ENCODE measurements at places on chromosomes 7 and 10.

DNA sequence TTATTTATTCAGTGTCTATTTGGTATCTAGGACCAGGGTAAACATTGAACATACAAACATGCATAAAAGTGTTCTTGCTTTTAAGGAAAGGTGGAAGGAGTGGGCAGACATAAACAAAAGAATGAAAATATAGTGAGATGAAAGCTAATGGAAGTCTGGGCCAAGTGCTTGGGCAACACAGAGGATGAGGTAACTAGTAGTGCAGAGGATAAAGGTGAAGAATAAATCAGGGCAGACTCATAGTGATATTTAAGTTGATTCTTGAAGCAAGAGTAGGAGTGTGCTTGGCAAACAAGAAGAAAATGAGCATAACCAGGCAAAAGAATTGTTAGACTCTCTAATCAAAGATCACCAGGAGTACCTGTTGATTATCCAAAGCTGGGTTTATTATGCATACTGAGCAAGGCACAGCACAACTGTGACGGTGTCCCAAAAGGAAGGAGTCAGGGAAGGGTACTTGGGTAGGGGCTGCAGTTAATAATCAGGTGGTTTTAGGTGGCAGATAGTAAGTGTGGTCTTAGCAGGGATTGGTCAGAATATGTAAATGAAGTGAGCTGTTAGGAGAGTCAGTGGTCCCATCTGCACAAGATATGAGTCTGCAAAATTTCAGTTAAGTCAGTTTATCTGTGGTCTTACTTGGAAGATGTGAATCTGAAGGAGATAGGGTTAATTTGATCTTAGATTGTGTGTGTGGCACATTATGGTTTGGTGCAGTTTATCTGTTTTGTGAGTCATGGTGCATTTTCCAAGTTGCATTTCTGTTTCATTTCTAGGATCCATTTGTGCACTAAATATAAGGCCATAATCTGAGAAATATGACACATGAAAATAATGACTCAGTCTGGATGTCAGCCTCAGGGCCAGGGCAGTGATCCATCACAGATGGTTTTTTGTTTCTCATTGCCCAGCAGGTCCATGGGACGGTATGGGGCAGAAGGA lies 30.6 kb upstream of the TAX1BP1 start:
- no peak for DNase-seq

DNA sequence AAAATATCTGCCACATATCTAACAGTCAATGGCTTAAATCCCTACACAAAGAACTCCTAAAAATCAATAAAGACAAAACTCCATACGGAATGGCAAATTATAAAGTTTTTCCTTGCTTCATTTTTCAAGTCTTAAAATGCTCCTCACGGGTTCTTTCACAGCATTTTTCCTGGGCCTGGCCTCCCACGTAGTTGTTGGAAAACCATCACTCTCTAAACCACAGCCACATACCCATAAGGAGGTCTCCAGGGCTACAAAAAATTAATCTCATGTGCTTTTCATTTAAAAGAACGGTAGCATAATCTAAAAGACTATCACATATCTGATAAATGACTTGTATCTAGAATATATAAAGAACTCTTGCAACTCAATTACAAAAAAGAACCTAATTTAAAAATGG lies 2.9 kb downstream of the COA1 start:
- no peak for DNase-seq

DNA sequence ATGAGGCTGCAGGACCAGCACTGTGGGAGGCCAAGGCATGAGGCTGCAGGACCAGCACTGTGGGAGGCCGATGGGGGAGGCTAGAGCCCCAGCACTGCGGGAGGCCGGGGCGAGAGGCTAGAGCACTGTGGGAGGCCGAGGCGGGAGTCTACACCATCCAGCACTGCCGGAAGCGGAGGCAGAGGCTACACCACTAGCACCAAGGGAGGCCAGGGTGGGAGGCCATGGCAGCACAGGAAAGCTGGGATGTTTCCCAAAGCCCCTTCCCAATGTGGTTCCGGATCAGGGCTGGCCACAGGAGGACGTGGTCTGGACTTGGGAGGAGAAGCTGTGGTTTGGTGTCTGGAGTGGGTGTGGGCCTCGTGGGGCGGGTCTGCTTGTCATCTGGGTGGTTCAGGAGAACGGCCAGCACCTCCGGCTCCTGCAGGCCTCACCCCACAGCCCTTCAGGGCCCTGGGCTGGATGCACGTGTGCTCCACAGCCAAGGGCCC lies 43.6 kb downstream of the PDGFA start:
- DNase-seq = no peak

- DNase-seq = no peak
Observed at GRCh38 chr7:30032310-30033125, 4.3 kb downstream of the PLEKHA8 start.

GRCh38 chr7:141312395-141312794 lies 238.5 kb downstream of the TMEM178B start:
- no peak for DNase-seq

DNA sequence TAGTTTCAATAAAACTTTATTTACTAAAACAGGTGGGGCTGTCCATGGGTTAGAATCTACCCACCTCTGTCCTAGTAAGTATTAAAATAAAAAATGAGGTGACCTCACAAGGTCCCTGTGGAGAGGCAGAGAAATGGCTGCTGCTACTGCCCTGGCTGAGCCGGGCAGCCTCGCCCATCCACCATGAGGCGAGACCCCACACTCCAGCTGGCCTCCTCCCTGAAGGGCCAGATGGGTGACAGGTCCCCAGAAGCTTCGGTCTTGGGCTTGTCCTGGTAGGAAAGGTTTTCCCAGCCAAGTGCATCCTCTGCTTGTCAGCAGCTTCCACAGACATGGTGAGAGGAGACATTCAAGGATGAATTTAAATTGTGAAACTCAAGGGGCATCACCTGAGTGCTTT lies 565.8 kb downstream of the PTPRN2 start:
- no peak for DNase-seq

- no peak for DNase-seq
Observed at GRCh38 chr7:71130031-71130679, 1.8 kb upstream of the GALNT17 start.

GRCh38 chr10:26780106-26780792 lies 80.5 kb downstream of the ABI1 start:
- no peak for DNase-seq

GRCh38 chr7:55246171-55246570 lies 119.0 kb upstream of the LANCL2 start:
- DNase-seq = no peak

- no peak for DNase-seq
Observed at GRCh38 chr10:6115411-6115810, 26.6 kb downstream of the RBM17 start.

DNA sequence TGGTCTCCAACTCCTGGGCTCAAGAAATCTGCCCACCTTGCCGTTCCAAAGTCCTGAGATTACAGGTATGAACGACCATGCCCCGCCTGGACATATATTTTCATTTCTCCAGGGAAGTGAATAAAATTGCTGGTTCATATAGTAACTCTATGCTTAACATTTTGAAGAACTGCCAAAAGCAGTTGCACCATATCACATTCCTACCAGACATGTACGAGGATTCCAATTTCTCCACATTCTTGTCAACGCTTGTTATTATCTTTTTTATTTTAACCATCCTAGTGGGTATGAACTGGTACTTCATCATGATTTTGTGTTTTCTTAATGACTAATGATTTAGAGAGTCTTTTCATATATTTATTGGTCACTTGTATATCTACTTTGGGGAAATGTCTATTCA lies 21.9 kb upstream of the CPN1 start:
- DNase-seq = no peak

GRCh38 chr7:130294314-130294713 lies 1.4 kb downstream of the CPA4 start:
- no peak for DNase-seq

- DNase-seq = no peak
Observed at GRCh38 chr7:112546723-112547513, 66.1 kb downstream of the LSMEM1 start.

DNA sequence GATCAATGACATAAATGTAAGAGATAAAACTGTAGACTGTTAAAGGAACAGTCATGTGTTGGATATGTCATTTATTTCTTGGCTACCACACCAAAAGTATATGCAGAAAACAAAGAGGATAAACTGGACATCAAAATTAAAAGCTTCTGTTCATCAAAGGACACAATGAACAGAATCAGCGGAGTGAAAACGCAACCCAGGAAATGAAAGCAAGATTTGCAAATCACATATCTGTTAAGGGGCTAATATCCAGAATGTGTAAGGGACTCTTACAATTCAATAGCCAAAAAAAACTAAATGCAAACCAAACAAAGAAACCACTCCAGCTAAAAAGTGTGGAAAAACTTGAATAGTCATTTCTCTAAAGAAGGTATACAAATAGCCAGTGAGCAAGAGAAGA lies 164.3 kb downstream of the ZMYND11 start:
- no peak for DNase-seq

DNA sequence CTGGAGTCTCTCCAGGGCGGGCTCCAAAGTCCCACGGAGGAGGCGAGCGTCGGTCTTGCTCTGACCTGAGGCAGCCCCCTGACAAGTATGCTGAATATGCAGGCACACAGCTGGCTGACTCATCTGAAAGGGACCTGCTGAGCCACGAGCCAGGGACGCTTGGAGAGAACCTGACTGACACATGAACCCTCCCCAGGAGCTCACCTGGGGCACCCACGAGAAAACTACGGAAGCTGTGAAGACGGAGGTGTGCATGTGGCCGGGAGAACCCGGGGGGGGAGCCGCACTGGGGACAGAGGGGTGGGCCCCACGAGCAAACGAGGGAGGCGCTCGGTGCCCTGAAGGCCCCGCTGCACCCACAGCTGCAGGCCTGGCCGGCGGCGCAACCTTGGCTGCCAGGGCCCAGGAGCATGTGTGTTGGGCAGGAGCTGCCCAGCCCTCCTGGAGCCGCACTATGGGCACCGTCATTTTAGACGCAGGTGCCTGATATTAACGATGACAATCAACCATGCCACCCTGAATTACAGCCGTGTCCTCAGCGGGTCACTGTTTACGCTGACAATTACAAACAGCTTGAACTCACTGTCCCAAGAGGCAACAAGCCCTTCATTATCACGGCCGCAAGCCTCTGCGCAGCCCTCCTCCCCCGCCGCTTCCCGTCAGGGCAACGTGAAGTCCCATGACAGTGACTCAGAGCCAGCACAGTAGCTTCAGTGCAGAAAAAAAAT lies 64.7 kb downstream of the DIP2C start:
- no peak for DNase-seq

- no peak for DNase-seq
Observed at GRCh38 chr7:12728192-12728538, 40.7 kb downstream of the ARL4A start.

- no peak for DNase-seq
Observed at GRCh38 chr10:35458500-35459448, 122.5 kb downstream of the CCNY start.

GRCh38 chr7:1307828-1308227 lies 75.2 kb downstream of the UNCX start:
- DNase-seq = no peak

DNA sequence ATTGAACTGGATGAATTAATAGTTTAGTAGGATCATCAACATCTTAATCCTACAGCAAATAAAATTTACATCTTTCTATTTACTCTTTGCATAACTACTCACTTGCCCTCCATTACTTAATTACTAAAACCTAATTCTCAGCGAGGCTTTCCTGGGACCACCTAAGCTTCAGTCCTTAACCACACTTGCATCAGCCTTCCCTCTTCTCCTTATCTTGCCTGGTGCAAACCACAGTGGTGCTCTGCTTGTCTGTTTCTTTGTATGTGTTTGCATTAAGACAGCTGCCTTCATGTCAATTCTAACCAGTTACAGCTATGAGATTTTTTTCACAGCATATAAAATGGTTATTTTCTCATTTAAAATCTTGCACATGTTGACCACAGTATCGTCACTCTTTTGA lies 72.6 kb upstream of the ZNF92 start:
- DNase-seq = no peak
